ENCODE measurements at places on chromosomes 1 and 21.

DNA sequence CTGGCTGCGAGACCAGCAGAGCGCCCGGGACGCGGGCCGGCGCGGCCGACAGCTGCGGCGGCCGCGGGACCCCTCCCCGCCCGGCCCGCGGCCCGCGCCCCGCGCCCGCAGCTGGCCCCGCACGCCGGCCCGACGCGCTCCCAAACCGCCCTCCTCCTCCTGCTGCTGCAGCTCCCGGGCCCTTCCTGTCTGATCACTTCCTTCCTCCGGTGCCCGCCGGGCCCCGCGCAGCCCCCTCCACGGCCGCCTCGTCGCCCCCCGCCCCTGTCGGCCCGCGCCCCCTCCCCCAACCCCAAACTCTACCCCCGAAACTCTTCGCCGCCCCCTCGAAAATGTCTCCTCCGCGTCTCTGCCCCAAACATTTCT is 594 bp downstream of the LUZP1 start:
- DNase-seq, result peak; percentile 26

DNA sequence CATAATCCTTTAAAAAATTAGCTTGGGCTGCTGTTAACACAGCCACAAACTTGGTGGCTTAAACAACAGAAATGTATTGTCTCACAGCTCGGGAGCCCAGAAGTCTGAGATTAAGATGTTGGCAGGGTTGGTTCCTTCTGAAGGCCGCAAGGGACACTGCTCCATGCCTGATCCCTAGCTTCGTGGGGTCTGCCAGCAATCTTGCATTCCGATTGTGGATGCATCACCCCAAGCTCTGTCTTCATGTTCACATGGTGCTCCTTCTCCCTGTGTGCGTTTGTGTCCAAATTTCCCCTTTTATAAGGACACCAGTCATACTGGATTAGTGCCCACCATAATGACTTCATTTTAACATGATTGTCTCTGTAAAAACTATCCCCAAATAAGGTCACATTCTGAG is 5.0 kb upstream of the HHIPL2 start:
- DNase-seq, result no peak

DNA sequence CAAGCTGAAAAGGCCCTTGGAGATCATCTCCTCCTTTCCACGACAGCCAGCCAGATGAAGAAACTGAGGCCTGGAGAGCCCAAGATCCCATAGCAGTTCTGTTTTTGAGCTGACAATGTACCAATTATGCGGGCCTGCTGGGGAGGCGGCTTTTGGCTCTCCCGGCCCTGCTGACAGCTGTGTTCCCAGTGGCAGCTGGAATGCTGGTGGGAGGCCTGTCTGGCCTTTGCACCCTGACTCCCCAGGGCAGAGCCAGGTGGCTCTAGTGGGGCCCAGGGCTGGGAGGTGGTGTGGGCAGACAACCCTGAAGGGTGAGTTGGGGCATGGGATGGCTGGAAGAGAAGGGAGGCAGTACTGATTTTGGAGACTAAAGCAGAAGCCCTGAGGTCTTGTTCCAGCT is 30.7 kb upstream of the WASF2 start:
- peak; percentile 45 for DNase-seq

DNA sequence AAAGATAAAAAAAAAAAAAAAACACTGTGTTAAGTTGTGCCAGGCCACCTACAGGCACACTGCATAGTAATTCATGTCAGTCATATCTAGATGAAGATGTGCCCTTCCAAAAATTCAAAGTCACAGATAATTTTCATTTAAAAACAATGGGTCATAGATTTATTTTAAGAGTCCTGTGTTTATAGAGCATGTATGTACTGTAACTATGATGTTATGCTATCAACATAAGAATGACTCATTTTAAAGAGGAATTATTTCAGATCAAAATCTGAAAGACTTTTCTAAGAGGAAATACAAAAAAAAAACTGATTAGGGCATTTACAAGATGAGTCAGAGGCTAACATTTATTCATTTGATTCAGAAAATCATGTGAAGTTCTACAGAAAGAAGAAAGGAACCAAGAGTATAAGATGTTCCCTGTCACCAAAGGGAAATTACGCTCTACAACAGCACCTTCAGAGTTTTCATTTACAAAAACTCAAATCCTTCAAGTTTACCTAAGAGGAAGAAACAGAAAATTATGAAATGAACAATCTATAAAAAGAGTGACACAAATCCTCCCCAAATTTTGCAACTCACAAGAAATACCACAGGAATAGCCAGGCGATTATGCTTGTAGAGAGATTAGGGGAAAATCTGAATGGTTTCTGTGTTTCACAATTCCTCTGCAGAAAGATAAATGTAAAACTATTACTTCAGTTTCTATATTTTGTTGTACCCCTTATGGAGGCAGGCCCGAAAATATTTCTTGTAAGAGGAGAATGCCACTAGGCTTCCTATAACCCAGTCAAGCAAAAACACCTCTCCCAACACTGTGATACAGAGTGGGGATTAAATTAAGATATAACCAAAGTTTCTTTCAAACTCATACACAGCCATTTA is 13.8 kb downstream of the TP53BP2 start:
- no peak for DNase-seq

GRCh38 chr1:156814571-156815260 is 1.9 kb downstream of the SH2D2A start:
- no peak for DNase-seq

DNA sequence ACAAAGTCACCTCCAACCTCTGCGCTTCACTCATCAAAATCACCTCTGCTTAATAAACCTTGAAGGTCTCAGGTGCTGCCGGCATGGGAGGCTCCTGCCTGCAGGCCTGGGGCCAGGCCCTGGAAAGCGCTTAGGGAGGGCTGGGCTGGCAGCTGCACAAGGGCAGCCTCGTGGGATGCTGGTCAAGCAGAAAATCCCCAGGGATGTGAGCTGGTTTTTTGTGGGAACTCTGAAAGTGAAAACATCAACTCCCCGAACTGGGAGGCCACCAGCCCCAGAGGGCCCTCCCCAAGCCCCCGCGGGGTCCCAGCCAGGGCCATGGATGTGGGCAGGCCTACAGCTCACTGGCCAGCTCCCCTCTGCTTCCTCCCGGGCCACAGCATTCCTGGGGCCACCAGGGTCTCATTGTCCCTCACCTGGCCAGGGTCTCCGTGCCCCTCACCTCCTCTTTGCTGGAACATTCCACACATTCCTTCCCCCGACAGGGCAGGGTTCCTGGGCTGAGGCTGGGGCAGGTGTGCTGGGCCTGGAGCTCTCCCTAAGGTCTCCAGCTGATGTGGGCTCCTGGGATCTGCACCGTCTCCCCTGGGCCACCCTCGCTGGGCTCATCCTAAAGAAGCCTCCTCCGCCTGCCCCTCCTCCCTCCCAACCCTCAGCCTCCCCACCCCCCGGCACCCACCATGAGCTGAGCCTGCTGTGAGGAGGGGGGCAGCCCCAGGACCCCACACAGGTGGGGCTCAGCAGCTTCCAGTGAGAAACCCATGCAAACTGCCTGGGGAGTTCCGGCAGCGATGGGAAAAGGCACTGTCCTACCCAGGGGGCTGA is 36.0 kb upstream of the POFUT2 start:
- DNase-seq, result no peak

DNA sequence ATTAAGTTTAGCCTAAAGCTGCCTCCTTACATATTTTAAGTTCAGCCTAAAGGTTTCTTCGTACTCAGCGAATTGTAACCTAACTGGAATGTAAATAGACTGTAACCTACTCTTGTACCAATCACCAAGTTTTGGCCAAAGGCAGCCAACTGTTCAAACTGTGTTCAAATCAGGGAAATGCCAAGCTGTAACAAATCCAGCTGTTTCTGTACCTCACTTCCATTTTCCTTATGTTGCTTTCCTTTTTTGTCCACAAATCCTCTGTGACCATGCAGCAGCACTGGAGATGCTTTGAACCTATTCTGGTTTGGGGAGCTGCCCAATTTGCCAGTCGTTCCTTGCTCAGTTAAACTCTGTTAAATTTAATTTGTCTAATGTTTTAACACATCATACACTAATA is 3.2 kb upstream of the APOBEC4 start:
- DNase-seq, result no peak

- no peak for DNase-seq
Measured at GRCh38 chr1:27772036-27772931, 735 bp upstream of the STX12 start.

- no peak for DNase-seq
Measured at GRCh38 chr1:47592296-47593012, 154.6 kb downstream of the FOXD2 start.

- no peak for DNase-seq
Measured at GRCh38 chr1:243312952-243313634, 57.3 kb downstream of the SDCCAG8 start.

GRCh38 chr1:243727503-243728203 is 122.4 kb downstream of the AKT3 start:
- no peak for DNase-seq

GRCh38 chr1:38360807-38361206 is 314.2 kb upstream of the POU3F1 start:
- DNase-seq, result no peak

GRCh38 chr1:38291906-38292521 is 245.4 kb upstream of the POU3F1 start:
- DNase-seq, result no peak

DNA sequence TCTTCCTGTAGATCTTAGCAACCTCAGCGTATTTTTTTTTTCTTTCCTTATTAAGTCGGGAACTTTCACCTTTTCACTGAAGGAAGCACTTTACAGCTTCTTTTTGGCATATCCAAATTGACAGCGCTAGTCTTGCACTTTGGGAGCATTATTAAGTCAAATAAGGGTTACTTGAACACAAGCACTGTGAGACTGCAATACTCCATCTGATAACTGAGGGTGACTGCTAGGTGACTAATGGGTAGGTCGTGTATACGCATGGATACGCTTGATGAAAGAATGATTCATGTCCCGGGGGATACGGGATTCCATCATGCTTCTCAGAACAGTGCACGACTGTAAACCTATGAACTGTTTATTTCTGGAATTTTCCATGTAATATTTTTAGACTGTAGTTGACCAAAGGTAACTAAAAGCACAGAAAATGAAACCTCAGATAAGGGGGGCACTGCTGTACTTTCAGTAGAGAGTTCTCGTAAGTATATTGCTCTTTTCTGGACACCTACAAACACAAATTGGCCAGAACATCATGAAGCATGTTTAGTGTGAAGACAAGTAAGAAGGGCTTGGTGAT is 364.7 kb downstream of the SMYD3 start:
- DNase-seq, result no peak

- no peak for DNase-seq
Measured at GRCh38 chr1:45922374-45922773, 119.0 kb downstream of the MAST2 start.

GRCh38 chr1:44390277-44390676 is 14.8 kb upstream of the RNF220 start:
- no peak for DNase-seq

DNA sequence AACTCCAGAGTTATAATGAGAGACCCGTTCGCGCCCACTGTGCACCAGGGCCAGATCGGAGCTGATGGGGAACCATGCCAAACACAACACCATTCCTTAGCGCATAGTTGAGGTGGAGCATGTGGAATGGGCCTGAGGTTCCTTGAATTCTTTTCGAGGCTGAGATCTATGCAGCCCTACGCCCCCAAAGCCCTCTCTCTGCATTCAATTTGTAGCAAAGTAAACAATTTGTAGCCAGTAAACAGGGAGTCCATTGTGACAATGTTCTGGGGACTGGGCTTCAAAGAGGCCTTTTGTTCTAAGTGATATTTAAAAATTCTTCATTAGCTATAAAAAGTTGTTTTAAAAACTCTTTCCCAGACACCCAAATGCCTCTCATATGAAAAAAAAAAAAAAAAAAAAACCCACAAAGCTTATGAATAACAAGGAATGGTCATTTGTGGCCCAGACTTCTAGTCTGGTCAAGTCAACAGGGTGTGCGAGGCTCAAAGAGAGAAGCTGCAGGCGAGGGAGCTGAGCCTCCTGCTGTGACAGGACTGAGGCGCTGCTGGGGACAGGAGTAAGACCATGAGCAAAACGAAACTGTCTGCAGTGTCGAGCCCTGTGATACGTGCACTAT is 30.6 kb upstream of the KCNE2 start:
- DNase-seq, result no peak

- DNase-seq, result no peak
Measured at GRCh38 chr1:8671306-8671917, 146.0 kb downstream of the RERE start.

- no peak for DNase-seq
Measured at GRCh38 chr1:76006234-76006633, 68.3 kb upstream of the ST6GALNAC3 start.

Data from substantia nigra (tissue), 51 donors.